Pulmonary artery endothelial cell (primary cell): ENCODE measurements at places on chromosomes 6 and 20. TPM values are rescaled to one million over a fixed set of nuclear protein-coding genes. Genes with fewer than 3 reads are reported as not detected.

GRCh38 chr6:17505767-17506280 is 94.3 kb upstream of the FAM8A1 start:
- DNase-seq, result no peak

CNR1 gene
- 2.6 TPM in 1 of 2 replicates, not detected in the other for total RNA-seq

DNA sequence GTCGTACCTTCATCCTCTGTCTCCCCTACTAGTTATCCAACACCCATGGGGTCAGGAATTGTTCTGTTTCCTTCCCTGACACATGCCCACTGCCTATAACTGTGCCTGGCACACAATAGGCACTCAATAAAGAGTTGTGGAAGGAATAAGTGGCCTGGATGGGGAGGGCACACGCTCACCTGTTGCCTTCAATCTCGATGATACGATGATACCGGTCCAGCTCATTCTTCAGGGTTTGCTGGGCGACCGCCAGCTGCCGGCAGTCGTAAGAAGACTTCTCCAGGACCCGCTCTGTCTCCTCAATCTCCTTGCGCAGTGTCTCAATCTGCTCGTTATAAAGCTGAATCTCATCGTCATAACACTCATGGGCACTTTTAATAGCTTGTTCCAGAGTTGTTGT is 32.5 kb downstream of the BFSP1 start:
- no peak for DNase-seq

PLCB1 gene
- 13.6 and 17.6 TPM in 2 replicates for total RNA-seq

EGFL8 gene
- total RNA-seq, result 1.2 and 1.3 TPM in 2 replicates

CLPSL2 gene
- total RNA-seq, result not detected in 2 replicates

DNA sequence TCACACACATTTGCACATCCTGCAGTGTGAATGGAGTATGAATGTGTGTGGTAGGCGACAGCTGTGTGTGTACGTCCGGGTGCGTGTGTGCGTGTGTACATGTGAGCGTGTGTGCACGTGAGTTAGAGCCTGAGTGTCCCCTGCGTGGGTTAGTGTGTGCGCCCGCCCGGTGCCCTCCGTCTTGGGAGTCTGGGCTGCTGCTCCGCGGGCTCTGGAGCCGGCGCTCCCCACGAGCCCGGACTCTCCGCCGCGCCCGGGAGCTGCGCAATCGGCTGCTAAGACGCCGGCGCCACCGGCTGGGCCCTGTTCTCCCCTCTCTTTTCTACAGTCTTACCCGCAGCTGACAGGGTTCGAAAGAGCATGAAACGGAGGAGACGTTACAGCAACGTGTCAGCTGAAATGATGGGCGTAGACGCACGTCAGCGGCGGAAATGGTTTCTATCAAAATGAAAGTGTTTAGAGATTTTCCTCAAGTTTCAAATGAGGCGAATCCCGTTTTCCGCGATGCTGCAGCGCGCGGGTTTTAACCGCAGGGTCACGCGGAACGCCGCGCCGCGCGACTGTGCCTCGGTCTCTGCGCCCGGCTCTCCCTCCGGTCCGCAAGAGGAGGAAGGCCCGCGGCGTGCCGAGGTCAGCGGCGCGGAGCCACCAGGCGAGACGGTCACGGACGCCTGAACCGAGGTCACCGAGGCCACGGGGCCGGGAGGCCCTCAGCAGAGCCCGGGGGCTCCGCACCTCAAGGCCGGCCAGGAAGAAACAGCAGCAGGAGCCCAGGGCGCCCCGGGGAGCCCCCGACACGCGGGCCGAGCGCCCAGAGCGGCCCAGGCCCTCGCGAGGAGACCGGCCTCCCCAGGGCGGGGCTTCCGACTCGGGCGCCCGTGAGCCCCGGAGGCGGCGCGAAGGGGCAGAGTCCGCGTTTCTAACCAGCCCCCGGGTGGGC is 95.3 kb upstream of the BHLHE23 start:
- DNase-seq, result no peak

DNA sequence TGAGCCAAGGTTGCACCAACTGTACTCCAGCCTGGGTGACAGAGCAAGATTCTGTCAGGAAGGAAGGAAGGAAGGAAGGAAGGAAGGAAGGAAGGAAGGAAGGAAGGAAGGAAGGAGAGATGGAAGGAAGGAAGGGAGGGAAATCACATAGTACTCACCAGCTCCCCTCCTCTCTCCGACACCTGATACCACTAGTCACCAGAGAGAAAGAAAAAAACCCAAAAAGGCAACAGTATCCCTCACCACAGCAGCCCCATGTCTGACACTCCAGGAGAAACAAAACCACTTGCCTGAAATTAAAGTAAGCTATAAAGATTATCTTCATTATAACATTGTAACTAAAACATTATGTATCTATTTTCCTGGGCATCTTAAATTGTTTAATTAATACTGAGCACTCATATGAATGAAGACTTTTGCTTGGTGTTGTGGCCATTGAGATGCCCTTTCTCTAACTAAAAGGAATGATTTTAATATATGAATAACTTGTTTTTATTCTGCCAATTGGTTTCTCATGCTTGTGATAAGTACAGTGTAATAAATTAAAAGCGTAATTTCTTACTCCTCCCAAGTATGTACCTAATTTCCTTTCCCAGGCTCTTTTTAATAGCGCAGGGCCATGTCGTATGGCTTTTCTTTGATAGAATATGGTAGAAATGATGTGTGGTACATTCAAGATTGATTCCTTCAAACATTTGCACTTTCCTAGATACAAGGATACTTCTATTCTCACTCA is 390.0 kb downstream of the MMUT start:
- no peak for DNase-seq

DNA sequence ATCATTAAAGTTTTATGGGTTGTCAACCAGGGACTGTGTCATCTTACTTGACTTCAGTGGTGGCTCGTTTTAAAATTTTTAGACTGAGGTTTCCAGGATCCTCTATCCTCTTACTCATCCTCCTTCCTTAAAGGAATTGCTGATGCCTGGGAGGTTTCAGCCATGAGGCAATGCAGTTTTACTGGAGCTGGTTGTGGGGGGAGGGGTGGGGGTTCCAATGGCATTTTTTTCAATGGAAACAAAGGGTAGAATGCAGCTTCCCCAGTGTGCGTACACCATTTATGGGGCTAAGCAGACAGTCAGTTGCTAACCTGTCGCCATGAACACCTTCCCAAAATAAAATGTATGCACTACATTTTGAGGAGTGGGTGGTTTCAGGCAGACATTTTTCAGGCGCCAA is 88.0 kb downstream of the METTL24 start:
- DNase-seq, result no peak

OPN5 gene
- not detected in 2 replicates for total RNA-seq

DNA sequence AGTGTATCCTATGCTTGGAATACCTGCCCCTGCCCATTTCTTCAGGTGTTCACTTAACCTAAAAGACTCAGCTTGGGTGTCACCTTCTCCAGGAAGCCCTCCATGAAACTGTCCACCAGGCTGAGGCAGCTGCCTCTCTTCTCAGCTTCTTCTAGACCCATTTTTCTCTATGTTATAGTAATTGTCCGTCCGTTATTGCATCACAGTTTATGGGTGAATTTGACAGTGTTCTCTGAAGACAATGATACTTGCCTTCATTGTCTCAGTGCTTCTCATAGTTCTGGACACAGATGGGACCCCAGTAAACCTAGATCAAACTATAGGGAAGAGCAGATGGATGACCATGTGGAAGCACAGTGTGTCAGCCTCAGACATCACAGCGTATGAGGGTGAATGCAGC is 238.0 kb upstream of the MOCS1 start:
- DNase-seq, result no peak

SLC12A5 gene
- 0.07 and 0.26 TPM in 2 replicates for total RNA-seq

DNA sequence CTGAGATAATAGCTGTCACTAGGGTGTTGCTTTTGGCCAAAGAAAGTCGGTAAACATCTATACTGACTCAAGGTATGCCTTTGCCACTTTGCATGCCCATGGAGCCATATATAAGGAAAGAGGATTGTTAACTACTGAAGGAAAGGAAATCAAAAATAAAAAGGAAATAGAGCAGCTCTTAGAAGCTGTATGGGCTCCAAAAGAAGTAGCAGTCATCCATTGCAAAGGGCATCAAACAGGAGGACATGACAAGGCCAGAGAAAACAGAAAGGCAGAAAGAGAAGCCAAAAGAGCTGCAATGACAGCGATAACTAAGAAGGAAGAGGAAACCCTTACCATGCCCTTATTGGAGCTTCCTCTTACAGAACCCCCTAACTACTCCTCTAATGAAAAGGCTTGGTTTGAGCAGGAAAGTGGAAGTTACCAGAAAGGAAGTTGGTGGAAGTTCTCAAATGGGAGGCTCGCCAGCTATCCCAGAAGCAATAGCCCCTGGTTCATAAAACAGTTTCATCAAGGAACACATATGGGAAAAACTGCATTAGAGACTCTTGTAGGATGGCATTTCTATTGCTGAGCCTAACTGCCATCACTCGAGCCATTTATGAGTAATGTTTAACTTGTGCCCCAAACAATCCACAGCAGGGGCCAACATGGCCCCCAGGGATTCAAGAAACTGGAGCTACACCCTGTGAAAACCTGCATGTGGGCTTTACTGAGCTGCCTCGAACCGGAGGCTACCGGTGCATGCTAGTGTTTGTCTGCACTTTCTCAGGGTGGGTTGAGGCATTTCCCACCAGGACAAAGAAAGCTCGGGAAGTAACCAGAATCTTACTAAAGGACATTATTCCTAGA is 7.0 kb downstream of the IL22RA2 start:
- DNase-seq, result no peak

DNA sequence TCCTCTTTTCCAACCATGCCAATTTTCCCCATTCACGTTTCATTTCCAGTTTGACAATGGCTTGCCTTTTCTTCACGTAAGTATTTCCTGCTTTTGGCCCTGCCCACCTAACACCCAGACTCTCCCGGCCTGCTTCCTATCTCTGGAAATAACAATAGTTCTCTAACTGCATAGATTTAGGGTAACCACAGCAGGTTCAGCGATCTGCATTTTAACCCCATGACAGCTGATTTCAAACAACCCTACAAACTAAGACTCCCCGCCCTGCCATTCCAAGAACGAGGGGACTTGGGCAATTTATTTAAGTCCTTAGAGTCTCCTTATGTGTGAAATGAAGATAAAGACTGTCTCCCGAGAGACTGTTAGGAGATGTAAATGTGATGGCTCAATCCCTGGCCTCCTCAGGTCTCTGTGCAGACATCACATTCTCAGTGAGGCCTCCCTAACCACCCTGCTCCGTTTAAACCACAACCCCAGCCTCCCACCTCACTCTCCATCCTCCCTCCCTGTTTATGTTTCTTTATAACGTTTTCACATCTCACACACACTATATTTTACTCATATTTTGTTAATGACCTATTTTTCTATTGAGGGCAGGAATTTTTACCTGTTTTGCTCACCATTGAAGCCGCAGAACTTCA is 134.8 kb downstream of the GJA10 start:
- no peak for DNase-seq

- DNase-seq, result no peak
Measured at GRCh38 chr20:44319839-44320422, 8.9 kb upstream of the FITM2 start.

FAM184A gene
- 0.26 and 0.71 TPM in 2 replicates for total RNA-seq

PPP1R3G gene
- 0.33 and 0.39 TPM in 2 replicates for total RNA-seq

DNA sequence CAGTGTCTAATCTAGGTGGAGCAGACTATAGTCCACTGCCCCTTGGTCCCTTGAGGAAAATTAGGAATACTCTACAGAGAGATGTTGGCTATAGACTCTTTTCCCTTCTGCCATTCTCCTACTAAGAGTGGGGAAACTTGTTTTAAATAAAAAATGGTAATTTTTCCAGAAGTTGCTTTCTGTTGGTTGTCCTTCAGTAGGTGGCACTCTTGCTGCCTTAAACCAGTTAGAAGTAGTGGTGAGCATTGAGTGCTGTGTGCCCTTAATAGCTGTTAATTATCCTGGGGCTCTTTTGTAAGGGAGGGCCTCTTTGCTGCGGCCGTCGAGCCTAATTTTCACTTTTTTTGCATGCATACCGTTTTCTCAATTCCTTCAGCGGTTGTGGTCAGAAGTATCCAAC is 2.8 kb downstream of the CMTR1 start:
- no peak for DNase-seq

GRCh38 chr6:162467679-162468078 is 259.9 kb downstream of the PRKN start:
- no peak for DNase-seq

BTN1A1 gene
- not detected in 2 replicates for total RNA-seq

DNA sequence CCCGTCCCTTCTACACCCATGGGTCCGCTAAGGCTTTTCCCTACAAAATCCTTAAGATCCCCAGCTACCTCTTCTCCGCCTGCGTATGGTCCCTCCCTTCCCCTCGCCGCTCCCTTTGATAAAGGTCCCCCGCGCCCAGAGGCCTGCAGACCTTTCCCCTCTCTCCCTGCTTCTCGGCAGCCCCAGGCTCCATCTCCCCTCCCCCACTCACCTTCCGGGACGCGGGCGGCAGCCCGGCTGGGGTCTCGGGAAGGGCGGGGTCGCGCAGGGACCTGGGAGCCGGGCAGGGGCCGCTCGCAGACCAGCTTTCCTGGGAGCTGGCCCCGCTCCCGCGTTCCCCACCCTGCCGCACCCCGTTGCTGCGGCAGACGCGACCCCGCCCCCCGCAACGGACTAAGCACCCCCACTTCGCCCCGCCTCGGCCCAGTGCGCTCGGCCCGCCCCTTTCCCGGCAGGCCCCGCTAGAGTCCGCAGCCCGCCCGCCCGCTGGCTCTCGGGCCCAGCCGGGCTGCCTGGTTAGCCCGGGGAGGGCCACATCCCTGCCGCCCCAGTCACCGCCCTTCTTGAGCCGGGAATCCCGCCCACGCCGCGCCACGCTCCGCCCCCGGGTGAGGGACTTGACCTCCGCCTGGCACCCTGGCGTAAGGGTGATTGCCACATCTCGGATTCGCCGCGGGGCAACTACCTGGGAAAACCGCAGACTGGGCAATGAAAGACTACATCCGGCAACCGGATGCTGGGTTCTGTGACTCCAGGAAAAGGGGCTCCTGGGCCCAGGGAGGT is at the start of gene FLOT1:
Gene FLOT1 (minus strand): TSS at position 372 of the 783 bp plus-strand sequence. CDS start 498 bp downstream, outside the sequence.
- DNase-seq, result no peak

C20orf173 gene
- total RNA-seq, result not detected in 2 replicates
